B cell (primary cell): ENCODE measurements at places on chromosomes 2 and 18.

GRCh38 chr18:24063121-24063731, 48.7 kb downstream of the TTC39C start:
- no peak for DNase-seq

- DNase-seq: no peak
Observed at GRCh38 chr2:170030040-170030439, 147.9 kb upstream of the MYO3B start.

- no peak for DNase-seq
Observed at GRCh38 chr2:241676665-241677064, 9.9 kb downstream of the DTYMK start.

- DNase-seq: no peak
Observed at GRCh38 chr2:173553593-173553992, 198.9 kb downstream of the CDCA7 start.

- no peak for DNase-seq
Observed at GRCh38 chr18:11866329-11866728, 15.1 kb downstream of the CHMP1B start.

GRCh38 chr2:134375935-134376334, 122.1 kb downstream of the MGAT5 start:
- no peak for DNase-seq

GRCh38 chr18:23229472-23229871, 94.2 kb downstream of the CABLES1 start:
- no peak for DNase-seq

- no peak for DNase-seq
Observed at GRCh38 chr2:25341011-25341727, 556 bp downstream of the DNMT3A start.

DNA sequence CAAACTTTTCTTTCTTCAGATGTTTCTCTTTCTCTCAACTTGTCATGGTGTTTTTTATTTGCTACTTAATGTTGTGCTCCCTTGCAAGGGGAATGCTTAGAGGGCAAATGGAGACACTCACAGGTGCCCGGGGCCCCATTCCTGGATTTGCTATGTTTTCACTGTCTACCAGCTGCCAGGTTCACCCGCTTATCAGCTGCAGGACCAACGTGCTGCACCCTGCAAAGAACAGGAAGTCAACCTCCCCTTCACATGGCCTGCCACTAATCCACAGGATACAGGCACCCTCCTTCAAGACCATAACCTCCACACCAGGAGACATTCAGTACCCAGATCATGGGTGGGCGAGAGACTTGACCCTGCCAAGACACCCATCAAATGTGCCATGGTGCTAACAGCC, 237.6 kb upstream of the STON1 start:
- no peak for DNase-seq

- no peak for DNase-seq
Observed at GRCh38 chr2:207362716-207363115, 167.0 kb upstream of the CREB1 start.

DNA sequence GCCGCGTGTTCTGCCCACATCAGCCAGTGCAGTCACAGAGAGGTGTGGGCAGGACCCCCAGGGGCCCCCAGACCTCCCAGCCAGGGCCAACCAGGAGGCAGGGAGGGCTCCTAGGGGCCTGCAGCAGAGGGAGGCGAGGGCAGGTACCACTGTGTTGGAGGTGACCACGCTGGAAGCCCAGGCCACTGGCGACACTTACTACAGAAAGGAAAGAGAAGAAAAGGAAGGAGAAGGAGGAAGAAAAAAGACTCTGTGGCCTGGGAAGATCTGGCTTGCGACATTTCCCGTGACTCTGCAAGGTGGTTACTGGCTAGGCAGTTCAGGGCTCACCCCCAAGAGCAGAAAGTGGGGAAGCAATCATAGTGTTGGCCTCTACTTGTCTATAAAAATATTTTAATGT, 98.1 kb upstream of the BCL2L11 start:
- DNase-seq: no peak
